Prostate gland (tissue), 2 donors: ENCODE measurements at places on chromosomes 4 and X. TPM values are rescaled to one million over a fixed set of nuclear protein-coding genes. Genes with fewer than 3 reads are reported as not detected.

The RUFY3 gene
- 118 TPM for total RNA-seq

GRCh38 chrX:24760363-24761000, 66.8 kb downstream of the POLA1 start:
- no peak for DNase-seq

GRCh38 chr4:24403265-24403664, 181.1 kb downstream of the DHX15 start:
- no peak for DNase-seq

The FATE1 gene
- 1,003 TPM for total RNA-seq

The MAGEA11 gene
- 5.6 TPM for total RNA-seq

GRCh38 chr4:1766106-1767060, 26.7 kb upstream of the FGFR3 start:
- DNase-seq: no peak

DNA sequence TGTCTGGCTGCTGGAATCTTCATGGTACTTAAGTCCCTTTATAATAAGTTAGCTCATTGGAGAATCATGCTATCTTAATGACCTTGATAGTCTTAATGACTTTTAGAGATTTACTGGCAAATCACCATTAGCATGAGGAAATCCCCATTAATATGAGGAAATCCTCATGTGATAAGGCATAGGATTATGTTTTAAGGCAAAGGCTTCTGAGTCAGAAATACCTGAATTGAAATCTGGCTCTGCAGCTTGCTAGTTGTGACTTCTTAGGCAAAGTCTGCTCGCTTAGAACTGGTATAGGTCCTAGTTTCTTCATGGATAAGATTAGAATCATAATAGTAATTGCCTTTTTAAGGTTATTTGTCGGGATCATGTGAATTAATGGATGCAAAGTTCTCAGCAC, 190.2 kb upstream of the BANK1 start:
- DNase-seq: no peak

The ADRA2C gene
- 0.59 TPM for total RNA-seq

DNA sequence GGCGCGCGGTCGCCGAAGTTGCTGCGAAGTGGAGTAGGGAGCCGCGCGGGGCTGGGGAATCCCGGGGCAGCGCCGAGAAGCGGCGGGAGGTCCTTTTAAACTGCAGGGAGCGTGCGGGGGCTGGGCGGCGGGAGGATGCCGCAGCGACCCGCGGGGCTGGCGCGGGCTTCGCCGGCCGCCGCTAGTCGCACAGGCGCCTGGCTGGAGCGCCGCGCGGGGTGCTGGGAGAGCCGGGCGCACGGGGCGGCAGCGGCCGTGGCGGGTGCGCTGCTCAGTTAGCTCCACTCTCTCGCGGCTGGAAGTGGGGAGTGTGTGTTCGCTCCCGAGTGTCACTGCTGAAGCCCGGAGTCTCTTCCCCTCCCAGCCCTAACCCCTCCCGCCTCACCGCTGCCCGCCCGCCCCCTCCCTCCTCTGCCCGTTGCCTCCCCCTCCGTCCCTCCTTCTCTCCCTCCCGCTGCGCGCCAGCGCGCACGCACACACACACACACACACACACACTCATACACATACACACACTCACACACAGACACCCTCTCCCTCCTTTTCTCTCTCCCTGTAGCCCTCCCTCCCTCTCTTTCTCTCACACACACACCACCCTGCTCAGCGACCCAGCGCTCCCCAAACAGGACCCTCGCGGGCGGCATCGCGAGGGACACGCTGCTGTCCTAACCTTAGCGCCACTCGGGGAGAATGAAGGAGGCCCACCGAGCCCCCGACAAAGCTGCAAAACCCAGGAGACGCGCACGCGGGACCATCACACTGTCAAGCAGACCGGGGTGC, at the start of gene NDNF:
NDNF (minus strand) TSS at position 312 of the 780 bp plus-strand sequence. CDS start 26,698 bp downstream, outside the sequence.
- DNase-seq: no peak

GRCh38 chr4:6840062-6840976, 57.8 kb downstream of the KIAA0232 start:
- DNase-seq: no peak

DNA sequence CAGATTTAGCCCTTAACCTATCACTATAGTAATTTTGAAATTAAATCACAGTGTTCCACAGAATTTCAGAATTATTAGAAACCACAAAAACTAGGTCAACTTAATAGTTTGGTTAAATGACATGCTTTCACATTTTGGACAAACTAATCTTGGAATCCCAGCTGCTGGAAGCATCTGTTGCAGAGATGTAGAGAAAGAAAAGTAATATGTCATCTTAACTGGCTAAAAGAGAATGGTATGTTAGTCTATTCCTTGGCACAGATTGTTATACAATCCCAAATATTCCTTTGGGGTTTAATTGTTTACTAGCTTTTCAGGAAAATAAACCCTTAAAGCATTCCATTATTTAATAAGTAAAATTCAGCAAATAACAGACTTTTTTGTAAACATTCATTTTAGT, 519.9 kb downstream of the IL15 start:
- no peak for DNase-seq

- DNase-seq: no peak
Observed at GRCh38 chrX:69616457-69617203, 717 bp downstream of the EDA start.

- no peak for DNase-seq
Observed at GRCh38 chr4:5082376-5082775, 31.1 kb downstream of the STK32B start.

DNA sequence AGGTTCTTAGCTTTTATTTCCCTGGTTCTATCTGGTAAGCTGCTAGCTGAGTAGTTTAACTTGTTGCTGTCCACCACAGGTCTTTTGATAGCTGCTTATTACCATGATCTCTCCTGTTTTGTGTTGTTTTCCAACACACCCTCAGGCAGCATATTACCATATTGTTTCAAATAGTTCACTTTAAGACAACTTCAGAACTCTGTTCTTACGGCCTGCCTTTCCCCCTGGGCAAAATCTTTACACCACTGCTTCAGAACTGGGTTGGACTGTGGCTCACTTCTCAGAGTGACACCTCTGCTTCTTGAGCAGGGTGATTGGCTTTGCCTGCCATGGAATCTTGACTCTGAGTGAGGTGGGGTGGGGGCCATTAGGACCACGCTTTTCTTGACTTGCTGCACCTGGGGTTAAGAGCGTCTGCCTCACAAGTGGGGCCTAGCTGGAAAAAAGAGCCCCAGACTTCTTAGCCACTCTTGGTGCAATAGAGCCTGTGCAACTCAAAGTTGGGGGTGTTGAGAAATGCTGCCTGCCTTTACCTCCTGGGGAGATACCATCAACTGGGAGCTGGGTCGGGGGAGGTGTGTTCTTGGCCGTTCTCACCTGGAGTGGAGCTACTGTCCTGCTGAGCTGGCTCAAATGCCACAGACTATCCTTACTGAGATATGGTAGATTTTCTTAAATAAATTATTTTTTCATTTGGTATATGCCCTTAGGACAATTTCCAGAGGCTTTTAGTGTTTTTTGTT, 23.4 kb downstream of the USP9X start:
- DNase-seq: no peak

DNA sequence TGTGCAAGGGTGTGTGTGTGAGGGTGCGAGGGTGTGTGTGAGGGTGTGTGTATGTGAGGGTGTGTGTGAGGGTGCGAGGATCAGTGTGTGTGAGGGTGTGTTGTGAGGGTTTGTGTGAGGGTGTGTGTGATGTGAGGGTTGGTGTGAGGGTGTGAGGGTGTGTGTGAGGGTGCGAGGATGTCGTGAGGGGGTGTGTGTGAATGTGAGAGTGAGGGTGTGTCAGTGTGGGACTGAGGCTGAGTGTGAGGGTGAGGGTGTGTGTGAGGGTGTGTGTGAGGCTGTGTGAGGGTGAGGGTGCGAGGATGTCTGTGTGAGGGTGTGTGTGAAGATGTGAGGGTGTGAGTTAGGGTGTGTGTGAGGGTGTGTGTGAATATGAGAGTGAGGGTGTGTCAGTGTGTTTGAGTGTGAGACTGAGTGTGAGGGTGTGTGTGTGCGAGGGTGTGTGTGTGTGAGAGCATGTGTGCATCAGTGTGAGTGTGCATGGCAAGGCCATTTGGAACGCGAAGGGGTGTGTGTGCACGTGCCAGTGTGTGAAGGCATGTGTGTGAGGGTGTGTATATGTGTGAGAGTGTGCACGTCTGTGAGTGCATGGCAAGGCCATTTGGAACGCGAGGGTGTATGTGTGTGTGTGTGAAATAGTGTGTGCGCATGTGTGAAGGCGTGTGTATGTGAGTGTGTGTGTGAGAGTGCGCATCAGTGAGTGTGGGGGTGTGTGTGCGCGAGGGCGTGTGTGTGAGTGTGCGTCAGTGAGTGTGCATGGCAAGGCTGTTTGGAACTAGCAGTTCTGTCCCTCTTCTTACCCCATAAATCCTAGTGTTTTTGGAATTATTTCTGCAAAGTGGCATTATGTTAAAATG, 69.8 kb downstream of the RGS12 start:
- DNase-seq: no peak

DNA sequence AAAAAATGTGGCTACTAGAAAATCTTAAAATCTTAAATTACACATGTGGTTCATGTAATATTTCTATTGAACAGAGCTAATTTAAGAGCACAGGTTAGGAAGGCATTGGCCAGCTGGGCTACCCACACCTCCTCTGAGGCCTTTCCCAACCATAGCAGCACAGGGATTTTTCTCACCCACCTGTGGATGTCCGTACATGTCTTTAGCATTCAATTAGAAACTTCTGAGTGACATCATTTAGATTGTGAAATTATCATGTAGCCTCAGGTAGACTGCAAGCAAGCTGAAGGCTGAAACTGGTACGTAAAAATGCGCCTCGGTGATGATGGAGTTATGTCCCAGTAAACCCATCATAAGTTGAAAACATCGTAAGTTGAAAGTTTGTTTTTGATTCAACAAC, 31.2 kb downstream of the SCARB2 start:
- no peak for DNase-seq

DNA sequence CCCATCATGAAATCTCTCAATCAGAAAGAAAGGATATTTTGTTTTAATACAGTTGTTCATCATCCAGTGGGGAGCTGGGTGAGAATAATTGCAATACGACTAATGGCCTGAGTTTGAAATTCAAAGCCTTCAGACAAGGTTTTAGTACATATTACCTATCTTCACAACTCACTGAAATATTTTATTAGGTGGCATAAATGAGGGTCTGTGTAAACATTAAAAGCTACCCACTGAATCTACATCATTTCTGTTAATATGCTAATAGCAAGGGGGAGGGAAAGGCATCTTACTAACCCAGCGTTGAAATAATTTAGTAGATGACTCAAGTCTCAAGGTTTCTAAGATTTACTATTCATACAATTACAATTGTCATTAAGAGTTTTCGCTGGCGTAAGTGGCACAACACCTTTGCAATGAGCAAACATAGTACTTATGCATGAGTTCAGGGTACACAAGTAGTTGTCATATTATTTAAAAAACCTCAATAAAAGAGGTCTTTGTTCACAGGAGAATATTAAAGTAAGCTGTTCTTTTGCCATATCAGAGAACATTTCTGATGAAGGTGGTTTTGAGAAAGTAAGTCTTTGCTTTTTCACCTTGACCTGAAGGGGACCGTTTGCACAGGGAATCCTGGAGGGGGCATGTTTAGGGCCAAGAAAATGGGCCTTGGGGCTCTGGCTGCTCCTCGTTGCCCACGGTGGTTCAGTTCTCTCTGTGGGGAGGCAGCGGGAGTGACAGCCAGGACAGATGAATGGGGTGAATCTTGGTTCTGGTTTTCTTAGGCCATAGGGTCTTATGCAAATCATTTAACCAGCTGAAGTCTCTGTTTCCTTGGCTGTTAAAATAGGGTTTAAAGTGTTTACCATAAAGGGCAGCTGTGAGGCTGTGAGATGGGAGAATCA, 4.5 kb upstream of the RHOH start:
- no peak for DNase-seq

DNA sequence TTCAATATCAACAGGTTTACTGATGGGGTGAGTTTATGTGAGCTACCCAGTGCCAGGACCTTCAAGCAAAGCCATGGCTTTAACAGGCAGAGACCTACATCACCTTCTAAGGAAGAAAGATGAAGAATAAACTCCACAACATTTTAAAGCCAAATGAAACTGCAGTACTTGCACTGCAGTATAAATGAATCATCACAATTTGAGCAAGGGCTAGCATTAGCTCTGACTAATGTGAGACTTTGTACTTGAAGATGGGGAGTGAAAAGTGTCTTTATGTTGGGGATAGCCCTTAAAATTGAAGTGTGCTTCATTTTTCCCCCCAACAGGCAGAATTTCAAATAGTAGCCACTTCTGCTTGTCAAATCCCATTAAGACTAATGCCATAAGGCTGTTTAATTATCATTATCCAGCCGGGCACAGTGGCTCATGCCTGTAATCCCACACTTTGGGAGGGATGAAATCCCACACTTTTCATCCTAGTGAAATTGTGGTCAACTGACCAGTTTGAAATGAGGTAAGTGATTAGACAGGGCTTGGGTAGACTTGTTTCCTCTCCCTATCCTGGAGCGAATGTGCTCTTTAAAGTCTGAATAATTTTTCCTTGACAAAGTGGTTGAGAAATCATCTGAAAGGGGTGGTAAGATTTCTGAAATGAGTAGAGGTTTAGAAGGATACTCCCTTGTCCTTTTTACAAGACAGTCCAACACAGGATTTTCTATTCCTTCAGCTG, 27.2 kb upstream of the GPR34 start:
- DNase-seq: no peak

The IGSF1 gene
- 1.5 TPM for total RNA-seq

GRCh38 chr4:170169699-170170098, 79.9 kb upstream of the AADAT start:
- DNase-seq: no peak

The GSX2 gene
- total RNA-seq: not detected

DNA sequence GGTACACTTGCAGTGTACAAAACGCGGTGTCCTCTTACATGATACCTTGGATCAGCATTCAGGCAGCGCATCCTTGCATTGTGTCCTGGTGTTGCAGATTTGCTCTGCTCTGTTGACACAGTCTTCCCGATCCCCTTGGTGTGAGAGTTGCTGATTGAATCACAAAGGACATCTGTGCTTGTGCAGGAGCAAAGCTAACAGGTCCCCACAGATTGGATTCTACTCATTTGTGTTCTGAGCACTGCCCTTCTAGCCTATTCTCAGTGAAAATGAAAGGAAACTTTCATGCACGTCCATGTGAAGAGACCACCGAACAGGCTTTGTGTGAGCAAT, 171.4 kb downstream of the FRMPD4 start:
- no peak for DNase-seq

GRCh38 chrX:39518476-39519029, 579.2 kb downstream of the BCOR start:
- DNase-seq: no peak

DNA sequence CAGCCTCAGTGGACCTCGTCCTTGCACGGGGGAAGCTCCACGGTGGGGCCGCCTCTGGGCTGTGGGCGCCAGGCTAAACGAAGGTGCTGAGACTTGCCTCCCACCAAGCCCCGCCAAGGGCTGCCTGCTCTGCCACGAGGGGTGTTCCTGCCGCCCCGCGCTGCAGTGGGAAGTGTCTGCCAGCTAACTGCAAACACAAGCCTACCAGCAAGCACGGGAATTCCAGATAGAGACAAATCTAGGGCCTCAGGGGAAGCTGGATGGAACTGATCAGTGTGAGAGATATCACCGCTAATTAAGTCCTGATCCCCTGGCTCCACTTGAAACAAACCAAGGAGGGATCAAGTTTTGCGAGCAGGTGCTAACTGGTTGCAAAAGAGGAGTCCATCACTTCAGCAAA, 181.6 kb upstream of the LEF1 start:
- DNase-seq: no peak

GRCh38 chrX:129696463-129697155, 41.9 kb upstream of the APLN start:
- DNase-seq: no peak

- DNase-seq: no peak
Observed at GRCh38 chr4:7659429-7660175, 224.9 kb upstream of the PSAPL1 start.

- no peak for DNase-seq
Observed at GRCh38 chr4:54780149-54780495, 122.4 kb downstream of the KIT start.

The CLCN4 gene
- 0.50 TPM for total RNA-seq
